ENCODE measurements at places on chromosomes 4 and X.

GRCh38 chrX:68018248-68019203 lies 414.8 kb downstream of the OPHN1 start:
- no peak for DNase-seq

GRCh38 chr4:139300431-139301112 lies 733 bp upstream of the NAA15 start:
- DNase-seq, result no peak

DNA sequence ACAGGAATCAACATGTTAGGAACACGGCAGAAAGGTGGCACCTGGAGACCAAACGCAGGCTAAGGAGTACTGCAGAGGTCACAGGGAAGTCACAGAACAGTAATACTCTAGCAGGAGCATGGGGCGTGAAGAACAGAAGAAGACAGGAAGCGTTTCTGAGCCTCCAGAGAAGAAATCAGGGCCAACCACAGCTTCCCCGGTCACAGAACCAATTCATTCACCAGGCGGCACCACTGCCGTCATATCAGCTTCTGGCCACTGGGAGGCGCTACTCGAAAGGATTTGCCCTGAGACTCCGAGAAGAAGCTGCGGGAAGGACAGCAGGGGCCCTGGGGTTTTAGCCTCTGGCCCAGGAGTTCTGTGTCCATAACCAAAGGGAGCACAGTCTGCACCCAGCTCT lies 78.0 kb upstream of the DRD5 start:
- DNase-seq, result peak; percentile 61

GRCh38 chr4:184423003-184423686 lies 51.2 kb downstream of the IRF2 start:
- no peak for DNase-seq

- DNase-seq, result peak; percentile 74
Measured at GRCh38 chr4:173005912-173006633, 162.5 kb upstream of the GALNT7 start.

DNA sequence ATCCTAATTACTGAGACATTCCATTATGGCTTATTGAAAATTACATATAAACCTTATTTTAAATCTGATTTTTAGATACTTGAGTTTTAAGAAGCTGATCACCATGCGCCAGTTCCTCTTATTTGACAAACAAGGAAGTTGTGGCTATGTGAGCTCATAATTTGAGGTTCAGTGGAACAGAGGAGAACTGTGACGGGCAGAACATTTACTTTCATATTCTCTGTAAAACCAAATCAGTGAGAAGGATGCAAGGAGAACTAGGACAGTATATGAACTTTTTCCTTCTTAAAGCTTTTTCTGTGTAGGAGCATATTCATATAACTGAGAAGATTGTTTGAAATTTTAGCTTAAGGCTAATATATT lies 25.3 kb downstream of the STIM2 start:
- no peak for DNase-seq

- no peak for DNase-seq
Measured at GRCh38 chr4:24578364-24578763, 6.0 kb downstream of the DHX15 start.

DNA sequence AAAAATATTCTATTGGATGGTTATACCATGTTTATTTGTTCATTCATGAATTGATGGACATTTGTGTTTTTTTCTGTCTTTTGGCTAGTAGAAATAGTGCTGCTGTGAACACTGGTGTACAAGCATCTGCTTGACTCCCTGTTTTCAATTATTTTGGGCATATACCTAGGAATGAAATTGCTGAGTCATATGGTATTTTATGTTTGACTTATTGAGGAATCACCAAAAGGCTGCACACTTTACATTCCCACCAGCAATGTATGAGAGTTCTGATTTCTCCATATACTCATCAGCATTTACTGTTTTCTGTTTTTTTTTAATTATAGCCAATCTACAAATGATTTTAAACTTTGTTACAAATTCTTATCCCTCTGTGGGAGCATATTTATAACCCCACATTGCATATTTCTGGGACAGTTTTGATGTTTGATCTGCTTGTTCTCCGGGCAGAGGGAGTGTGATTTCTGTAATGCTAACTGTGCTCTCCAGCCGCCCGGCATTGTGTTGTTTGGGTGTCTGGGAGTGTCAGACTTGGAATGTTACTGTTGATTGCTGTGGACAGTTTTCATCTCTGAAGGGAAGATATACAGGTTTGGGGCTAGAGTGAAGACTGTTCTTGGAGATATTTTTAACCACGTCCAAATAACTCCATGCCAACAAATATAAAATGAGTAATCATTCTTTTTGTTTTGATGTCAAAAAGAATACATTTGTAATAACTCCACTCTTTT lies 60.5 kb upstream of the PGRMC2 start:
- DNase-seq, result no peak

DNA sequence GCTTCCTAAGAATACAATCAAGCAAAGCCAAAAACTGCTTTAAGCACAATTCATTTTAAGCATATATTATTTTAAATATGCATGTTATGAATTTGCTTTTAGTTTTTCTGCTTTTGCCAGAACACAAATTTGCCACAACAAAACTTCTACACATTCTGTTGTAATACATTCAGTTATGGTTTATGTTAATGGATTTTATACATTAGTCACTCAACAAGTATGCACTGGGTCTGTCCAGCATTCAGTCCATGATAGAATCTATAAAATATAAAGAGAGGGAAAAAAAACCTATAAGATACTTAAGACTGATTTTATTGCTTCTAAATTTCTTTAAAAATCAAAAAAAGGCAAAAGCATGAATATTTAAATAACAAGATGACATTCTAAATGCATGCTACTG lies 22.2 kb downstream of the IQCM start:
- DNase-seq, result no peak

GRCh38 chr4:40373636-40374035 lies 38.5 kb downstream of the CHRNA9 start:
- no peak for DNase-seq

DNA sequence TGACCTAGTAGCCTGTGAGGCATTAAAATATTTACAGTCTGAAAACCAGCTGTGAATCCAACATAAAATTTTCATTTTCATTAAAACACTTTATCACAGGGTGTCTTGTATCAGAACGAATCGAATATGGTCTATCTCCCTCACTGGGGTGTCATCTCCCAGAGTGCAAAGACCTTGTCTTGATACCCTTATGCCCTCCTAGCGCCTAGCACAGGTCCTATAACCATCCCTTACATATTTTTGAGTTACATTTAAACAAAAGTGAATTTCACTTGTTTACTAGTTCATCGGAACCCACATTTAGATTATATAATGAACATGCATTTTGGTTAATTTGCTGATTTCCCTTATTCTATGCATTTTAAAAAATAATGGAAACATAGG lies 14.0 kb downstream of the DIPK2B start:
- DNase-seq, result no peak

DNA sequence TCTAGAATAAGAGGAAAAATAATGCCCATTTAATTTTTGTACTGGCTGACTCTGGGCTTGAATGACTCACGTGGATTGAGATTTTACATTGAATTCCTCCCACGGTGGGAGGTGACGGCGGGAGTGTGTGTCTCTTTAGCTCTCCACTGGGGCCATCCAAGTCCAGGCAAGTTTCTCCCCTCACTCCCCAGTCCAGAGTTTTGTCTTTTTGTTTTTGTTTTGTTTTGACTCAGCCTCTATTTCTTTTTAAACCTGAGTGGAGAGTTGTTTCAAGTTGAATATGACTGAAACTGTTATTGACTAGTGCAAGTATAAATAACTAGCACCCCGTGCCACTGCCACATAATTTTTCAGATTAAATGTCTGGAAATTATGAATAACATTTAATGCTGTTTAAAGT lies 13.6 kb downstream of the CHST7 start:
- no peak for DNase-seq

- DNase-seq, result no peak
Measured at GRCh38 chr4:126046081-126046614, 731.4 kb downstream of the FAT4 start.

- no peak for DNase-seq
Measured at GRCh38 chr4:10584042-10584441, 100.5 kb downstream of the CLNK start.

GRCh38 chr4:155881555-155881954 lies 15.5 kb upstream of the ASIC5 start:
- no peak for DNase-seq

DNA sequence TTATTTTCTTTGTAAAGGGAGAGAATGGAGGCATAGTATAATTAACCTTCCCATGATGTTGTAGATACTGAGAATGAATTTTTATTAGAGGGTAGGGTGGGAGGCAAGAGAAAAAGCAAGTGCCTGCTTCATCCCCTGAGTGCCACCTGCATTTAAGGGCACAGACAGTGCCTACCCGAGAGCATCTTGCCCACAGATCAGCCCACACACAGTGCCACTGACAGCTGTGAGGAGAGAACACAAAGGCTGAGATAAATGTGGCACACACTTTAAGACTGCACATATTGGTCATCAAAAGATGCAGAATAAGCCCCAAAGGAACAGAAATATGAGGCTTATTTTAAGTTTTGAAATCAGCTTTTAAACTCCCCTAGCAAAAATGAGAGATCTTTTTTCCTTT lies 250.8 kb downstream of the SLC39A8 start:
- no peak for DNase-seq

DNA sequence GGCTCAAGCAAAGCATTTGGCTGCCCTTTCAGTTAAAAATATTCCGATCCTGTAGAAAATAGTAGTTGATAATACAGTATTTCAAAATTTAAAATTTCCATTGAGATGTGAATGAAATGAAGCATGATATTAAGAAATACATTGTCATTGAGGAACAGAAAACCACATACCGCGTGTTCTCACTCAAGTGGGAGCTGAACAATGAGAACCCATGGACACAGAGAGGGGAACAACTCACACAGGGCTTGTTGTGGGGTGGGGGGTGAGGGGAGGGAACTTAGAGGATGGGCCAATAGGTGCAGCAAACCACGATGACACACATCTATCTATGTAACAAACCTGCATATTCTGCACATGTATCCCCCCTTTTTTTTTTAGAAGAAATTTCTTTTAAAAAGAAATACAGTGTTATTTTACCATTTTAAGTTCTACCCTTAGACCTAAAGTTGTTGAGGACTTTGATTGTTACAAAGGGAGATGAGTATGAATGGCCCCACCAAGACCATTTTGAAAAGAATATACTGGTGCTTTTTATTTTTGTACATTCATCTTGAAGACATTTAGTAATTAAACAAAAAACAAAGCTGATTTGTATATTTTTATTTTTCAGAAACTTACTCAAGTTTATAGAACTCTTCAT lies 52.0 kb upstream of the IL13RA1 start:
- DNase-seq, result no peak

DNA sequence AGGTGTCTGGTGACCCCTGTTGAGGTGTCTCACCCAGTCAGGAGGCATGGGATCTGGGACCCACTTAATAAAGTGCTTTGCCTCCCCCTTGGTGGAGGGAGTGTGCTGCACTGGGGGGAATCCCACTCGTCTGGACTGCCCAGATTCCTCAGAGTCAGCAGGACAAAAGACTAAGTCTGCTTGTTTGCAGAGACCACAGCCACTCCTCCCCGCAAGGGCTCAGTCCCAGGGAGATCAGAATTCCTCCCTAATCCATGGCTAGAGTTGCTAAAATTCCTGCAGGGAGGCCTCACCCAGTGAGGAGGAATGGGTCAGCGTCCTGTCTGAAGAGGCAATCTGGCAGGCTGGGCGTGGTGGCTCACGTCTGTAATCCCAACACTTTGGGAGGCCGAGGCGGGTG lies 442.2 kb downstream of the PABPC4L start:
- DNase-seq, result no peak

GRCh38 chr4:140286456-140286855 lies 87.0 kb upstream of the SCOC start:
- peak; percentile 80 for DNase-seq

GRCh38 chr4:107548211-107548905 lies 171.7 kb downstream of the PAPSS1 start:
- no peak for DNase-seq

GRCh38 chrX:118577041-118577440 lies 81.4 kb downstream of the DOCK11 start:
- DNase-seq, result no peak

DNA sequence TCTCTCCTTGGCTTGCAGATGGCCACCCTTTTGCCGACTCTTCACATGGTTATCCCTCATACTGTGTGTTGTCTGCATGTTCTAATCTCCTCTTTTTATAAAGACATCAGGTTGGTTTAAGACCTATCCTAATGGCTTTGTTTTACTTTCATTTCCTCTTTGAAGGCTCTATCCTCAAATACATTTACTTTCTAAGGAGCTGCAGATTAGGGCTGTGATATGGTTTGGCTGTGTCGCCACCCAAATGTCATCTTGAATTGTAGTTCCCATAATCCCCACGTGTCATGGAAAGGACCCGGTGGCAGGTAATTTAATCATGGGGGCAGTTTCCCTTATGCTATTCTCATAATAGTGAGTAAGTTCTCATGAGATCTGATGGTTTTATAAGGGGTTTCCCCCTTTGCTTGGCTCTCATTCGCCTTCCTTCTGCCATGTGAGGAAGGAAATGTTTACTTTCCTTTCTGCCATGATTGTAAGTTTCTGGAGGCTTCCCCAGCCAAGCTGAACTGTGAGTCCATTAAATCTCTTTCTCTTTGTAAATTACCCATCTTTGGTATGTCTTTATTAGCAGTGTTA lies 204.5 kb downstream of the RELL1 start:
- DNase-seq, result no peak

DNA sequence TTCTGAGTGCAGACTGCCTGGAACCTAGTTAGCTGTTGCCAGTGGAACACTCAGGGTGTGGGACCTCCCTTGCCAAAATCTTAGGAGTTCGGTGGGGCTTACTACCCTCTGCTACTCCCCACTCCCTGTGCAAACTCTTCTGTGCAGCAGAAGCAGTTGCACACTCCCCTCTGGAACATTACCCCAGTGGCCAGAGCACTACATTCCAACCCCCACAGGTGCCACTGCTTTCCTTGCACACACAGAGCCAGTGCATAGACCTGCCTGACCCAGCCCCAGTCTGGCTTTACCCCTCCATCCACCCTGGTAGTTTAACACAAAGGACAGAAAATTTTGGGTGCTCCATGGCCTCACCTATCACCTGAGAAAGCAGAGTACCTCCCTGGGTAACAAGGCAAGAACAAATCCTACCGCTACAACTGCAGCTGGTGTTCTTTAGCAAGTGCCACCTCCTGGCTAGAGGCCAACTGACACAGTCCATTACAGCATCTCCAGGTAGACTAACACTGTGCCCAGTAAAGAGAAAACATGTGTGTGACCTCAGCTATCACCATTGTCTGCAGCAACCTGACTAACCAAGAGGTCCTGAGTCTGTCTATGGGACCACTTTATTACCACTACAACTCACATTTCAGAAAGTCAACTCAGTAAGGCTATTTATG lies 11.5 kb upstream of the RASSF6 start:
- no peak for DNase-seq

DNA sequence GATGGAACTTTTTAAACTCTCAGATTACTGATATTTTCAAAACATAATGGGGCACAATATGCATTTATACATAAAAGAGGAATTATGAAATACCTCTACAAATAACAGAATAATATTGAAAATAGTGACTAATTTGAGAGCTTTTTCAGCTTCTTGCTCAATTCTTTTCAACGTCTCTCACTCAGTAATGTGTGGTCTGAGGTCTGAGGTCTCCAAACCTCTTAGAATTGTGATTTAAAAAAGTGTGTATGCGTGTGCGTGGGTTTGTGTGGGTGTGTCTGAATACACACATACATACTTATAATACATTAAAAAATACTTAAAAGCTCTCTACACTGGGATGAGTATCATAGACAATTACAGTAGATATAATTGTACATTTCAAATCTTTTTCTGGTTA lies 7.9 kb downstream of the NDNF start:
- DNase-seq, result no peak

All from NCI-H524 (cell line).